ENCODE measurements at places on chromosomes 16 and 17. TPM values are rescaled to one million over a fixed set of nuclear protein-coding genes. Genes with fewer than 3 reads are reported as not detected.

Gene MAF
- 24.1 TPM for total RNA-seq

Gene ATP2A1
- total RNA-seq: 0.18 TPM

Gene DNAAF1
- total RNA-seq: not detected

Gene KCNG4
- total RNA-seq: not detected

Gene PRAC1
- not detected for total RNA-seq

Gene CLDN7
- total RNA-seq: not detected

Gene TP53TG3C
- total RNA-seq: not detected

Gene THAP11
- total RNA-seq: 21.1 TPM

Gene PRSS36
- 3.8 TPM for total RNA-seq

Gene CLEC3A
- not detected for total RNA-seq

Gene TSPOAP1
- total RNA-seq: 1.1 TPM

Gene SLC47A1
- total RNA-seq: 0.27 TPM

Gene ELP5
- 31.6 TPM for total RNA-seq

Gene KRT28
- total RNA-seq: not detected

Gene METRN
- 30.7 TPM for total RNA-seq

Gene GSG1L
- not detected for total RNA-seq

Gene CCL3
- total RNA-seq: not detected

Gene KRTAP4-4
- total RNA-seq: not detected

Gene MAPT
- 1.9 TPM for total RNA-seq

Gene HIGD1B
- total RNA-seq: not detected

Gene CD300C
- total RNA-seq: not detected

Data from fibroblast of the aortic adventitia (primary cell).